K562 (cell line): ENCODE measurements at places on chromosomes 11 and 22. TPM values are rescaled to one million over a fixed set of nuclear protein-coding genes. Genes with fewer than 3 reads are reported as not detected.

DNA sequence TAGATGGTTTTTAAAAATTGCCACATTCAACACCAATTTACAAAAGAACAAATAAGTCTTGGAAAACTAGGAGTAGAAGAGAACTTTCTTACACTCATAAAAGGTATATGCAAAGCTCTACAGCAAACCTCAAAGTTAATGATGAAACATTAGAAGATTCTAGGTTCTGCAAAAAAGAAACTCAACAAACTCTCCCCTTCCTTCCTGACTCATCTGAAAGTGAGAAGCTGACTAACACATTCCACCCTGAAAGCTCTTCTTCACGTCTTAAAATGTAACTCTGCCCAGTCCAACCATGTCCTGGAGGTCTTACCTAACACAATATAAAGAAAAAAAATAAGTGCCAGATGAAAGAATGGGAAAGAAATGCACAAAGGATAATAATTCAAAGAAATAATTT lies 218.9 kb upstream of the ISX start:
- H3K36me3 ChIP-seq: no peaks in the 10 kb centered on the region
- no peak for DNase-seq
- no peak overlapping the region for H3K4me3 ChIP-seq
- no peaks in the 10 kb centered on the region for H3K4me1 ChIP-seq
- no peak overlapping the region for H3K27ac ChIP-seq

DNA sequence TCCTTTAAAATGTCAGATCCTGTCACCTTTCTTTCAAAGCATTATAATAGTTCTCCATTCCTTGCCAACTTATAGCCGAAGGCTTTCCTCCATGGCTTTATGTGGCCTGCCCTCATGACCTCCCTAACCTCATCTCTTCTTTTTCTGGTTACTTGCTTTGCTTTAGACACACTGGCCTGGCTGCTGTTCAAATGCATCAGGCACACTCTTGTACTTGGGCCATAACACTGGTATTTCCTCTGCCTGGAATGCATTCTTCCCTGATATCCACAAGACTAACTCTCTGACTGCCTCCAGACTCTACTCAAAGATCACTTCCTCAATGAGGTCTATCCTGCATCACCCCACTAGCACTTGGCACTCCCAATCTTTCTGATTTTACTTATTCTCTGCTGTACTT lies 710.3 kb downstream of the KCNA4 start:
- H3K27me3 ChIP-seq: no peaks in the 10 kb centered on the region
- no peaks in the 10 kb centered on the region for H3K4me1 ChIP-seq
- no peaks in the 10 kb centered on the region for H3K36me3 ChIP-seq
- no peak overlapping the region for H3K27ac ChIP-seq
- H3K4me3 ChIP-seq: no peak overlapping the region

DNA sequence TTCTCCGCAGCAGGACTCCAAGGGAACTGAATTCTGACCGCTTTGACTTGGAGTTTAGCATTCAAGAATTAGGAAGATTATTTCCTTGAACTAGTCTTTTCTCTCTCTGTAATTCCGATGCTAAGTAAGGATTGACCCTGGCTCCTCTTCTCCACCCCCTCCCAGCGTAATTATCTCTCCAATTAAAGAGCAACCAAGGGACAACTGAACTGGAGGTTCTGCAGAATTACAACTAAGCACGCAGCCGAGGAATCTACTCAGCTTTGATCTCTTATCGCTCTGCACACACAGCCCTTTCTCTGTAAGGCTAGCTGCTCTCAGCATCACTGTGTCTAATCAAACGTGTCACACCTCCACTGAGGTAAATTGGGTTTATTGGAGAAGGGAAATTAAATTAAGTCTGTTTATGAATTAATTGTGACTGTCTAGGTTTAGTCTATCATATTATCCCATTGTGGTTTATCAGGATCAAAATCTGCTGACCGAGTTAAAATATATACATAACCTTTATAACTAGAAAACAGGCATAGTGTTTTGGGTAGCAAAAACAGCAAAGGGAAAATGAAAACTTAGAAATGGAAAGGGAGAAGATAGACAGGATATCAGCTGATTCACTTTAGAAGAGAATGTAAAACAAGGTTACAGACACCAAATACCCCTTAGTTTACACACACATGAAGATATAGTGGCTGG lies 241.3 kb upstream of the LARGE1 start:
- DNase-seq: no peak
- H3K27ac ChIP-seq: no peak overlapping the region
- no peaks in the 10 kb centered on the region for H3K36me3 ChIP-seq
- H3K4me3 ChIP-seq: no peak overlapping the region

GRCh38 chr11:58659910-58660570 lies 37.6 kb downstream of the CNTF start:
- H3K27ac ChIP-seq: no peak overlapping the region
- no peaks in the 10 kb centered on the region for H3K4me1 ChIP-seq
- no peak overlapping the region for H3K4me3 ChIP-seq
- no peaks in the 10 kb centered on the region for H3K36me3 ChIP-seq
- no peaks in the 10 kb centered on the region for H3K27me3 ChIP-seq

GRCh38 chr11:61927501-61927900 lies 10.1 kb upstream of the RAB3IL1 start:
- H3K27ac ChIP-seq: no peak overlapping the region
- H3K27me3 ChIP-seq: no peaks in the 10 kb centered on the region
- DNase-seq: no peak
- H3K36me3 ChIP-seq: no peaks in the 10 kb centered on the region
- no peak overlapping the region for H3K4me3 ChIP-seq

- peaks cover 43% of the 10 kb centered on the region for H3K4me1 ChIP-seq
- DNase-seq: no peak
- H3K27me3 ChIP-seq: no peaks in the 10 kb centered on the region
- no peak within 1 kb of the TSS for H3K27ac ChIP-seq
- peaks cover 38% of the 10 kb centered on the region; the same call in 2 of the 3 replicates for H3K36me3 ChIP-seq
These were observed at the start of gene SSH3 for GRCh38 chr11:67303132-67303834. TSS of gene SSH3 (plus strand) at chr11:67303530. CDS start at chr11:67303626, 96 bp downstream.

GRCh38 chr22:42964994-42965699 lies 49.8 kb downstream of the PACSIN2 start:
- H3K36me3 ChIP-seq: no peaks in the 10 kb centered on the region
- no peak overlapping the region for H3K27ac ChIP-seq
- no peak for DNase-seq
- no peak overlapping the region for H3K4me3 ChIP-seq

Gene NLRX1
- total RNA-seq: 2.1 and 2.3 TPM in 2 replicates

Gene FAM118B
- 17.8 and 19.0 TPM in 2 replicates for total RNA-seq

Gene CSNK2A3
- total RNA-seq: 0.33 and 0.60 TPM in 2 replicates

Gene LSP1
- total RNA-seq: 0.73 and 1.1 TPM in 2 replicates
